ENCODE measurements at places on chromosomes 16 and 17. TPM values are rescaled to one million over a fixed set of nuclear protein-coding genes. Genes with fewer than 3 reads are reported as not detected.

The KRTAP1-1 gene
- not detected for polyA plus RNA-seq

The UMOD gene
- not detected for polyA plus RNA-seq

The ARL5C gene
- polyA plus RNA-seq, result not detected

The TSNAXIP1 gene
- polyA plus RNA-seq, result 1.8 TPM

The DPEP1 gene
- polyA plus RNA-seq, result 0.59 TPM

The ATAD5 gene
- 0.56 TPM for polyA plus RNA-seq

The SLC52A1 gene
- not detected for polyA plus RNA-seq

The SLC6A2 gene
- not detected for polyA plus RNA-seq

The IGSF6 gene
- polyA plus RNA-seq, result 1.3 TPM

The CMTM4 gene
- 34.3 TPM for polyA plus RNA-seq

The TERB1 gene
- not detected for polyA plus RNA-seq

The SSTR5 gene
- polyA plus RNA-seq, result not detected

The ZP2 gene
- polyA plus RNA-seq, result not detected

The DLX4 gene
- polyA plus RNA-seq, result not detected

The CKLF gene
- polyA plus RNA-seq, result 90.4 TPM

The RPL13 gene
- polyA plus RNA-seq, result 5,084 TPM

The PIRT gene
- polyA plus RNA-seq, result 1.6 TPM

The HEXIM2 gene
- 17.2 TPM for polyA plus RNA-seq

The TRIM47 gene
- polyA plus RNA-seq, result 46.1 TPM

The KRT23 gene
- not detected for polyA plus RNA-seq

The PPP1R27 gene
- polyA plus RNA-seq, result not detected

The BAIAP3 gene
- 42.8 TPM for polyA plus RNA-seq

The ZACN gene
- polyA plus RNA-seq, result 0.24 TPM

The OR1A1 gene
- polyA plus RNA-seq, result not detected

The WSCD1 gene
- 50.7 TPM for polyA plus RNA-seq

All from brain (organoid and tissue), 16 donors.